ENCODE measurements at places on chromosomes 1 and 21. TPM values are rescaled to one million over a fixed set of nuclear protein-coding genes. Genes with fewer than 3 reads are reported as not detected.
A peak's percentile ranks its signal among the peaks of the same experiment; 100 is the strongest.

The FCN3 gene
- total RNA-seq: 10.5 TPM

The FMOD gene
- total RNA-seq: 79.6 TPM

The CR1 gene
- total RNA-seq: 14.7 TPM

The HTR1D gene
- total RNA-seq: not detected

The ASTN1 gene
- total RNA-seq: 1.5 TPM

The C1orf226 gene
- total RNA-seq: 13.8 TPM

GRCh38 chr1:93980320-93981273 is 71.4 kb upstream of the GCLM start:
- peaks cover 8% of the 10 kb centered on the region for H3K4me1 ChIP-seq
- peak overlapping the region; percentile 78 for H3K27ac ChIP-seq

DNA sequence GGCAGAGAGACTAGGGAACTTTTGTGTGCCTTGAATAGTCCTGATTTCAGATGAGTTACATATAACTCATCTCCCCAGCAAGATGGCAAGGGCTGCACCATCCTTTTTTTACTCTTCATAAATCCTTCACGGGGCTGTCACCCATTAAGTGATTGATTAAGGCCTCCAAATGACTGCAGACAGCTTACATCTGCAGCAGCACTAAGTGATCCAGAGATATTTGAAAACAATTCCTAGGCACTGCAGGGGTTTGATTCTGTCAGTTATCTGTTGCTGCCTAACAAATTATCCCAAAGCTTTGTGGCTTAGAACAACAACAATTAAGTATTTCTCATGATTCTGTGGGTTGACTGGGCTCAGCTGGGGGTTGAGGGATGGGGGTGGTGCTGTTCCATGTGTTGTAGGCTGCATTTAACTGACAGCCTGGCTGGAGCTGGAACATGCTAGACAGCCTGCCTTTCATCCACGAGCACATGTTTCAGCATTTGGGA is 19.3 kb downstream of the TEX38 start:
- H3K4me1 ChIP-seq: no peaks in the 10 kb centered on the region
- H3K27ac ChIP-seq: no peak overlapping the region
- peaks cover 12% of the 10 kb centered on the region for H3K36me3 ChIP-seq
- H3K4me3 ChIP-seq: no peak overlapping the region
- no peaks in the 10 kb centered on the region for H3K27me3 ChIP-seq

DNA sequence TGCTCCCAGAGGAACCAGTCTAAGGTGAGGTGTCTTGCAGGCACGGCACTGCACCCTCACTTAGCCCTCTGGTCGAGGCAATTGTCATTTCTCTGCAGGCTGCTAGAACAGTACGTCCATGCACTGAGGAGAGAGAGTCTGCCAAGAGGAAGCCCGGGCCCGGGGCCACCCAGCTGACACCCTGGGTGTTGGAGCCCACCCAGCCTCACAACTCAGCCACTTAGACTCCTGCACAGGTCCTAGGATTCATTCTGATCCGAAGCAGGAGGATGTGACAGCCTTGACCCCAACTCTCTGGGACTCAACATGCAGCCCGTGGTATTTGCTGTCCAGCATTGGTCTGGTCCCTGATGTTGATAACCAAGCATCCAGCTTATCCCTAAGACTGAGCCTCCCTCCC is 111.9 kb downstream of the ADSS2 start:
- DNase-seq: no peak
- H3K36me3 ChIP-seq: no peaks in the 10 kb centered on the region
- H3K4me1 ChIP-seq: no peaks in the 10 kb centered on the region
- no peak overlapping the region for H3K27ac ChIP-seq

GRCh38 chr21:36693489-36694030 is 5.4 kb upstream of the SIM2 start:
- no peaks in the 10 kb centered on the region for H3K4me1 ChIP-seq
- H3K36me3 ChIP-seq: no peaks in the 10 kb centered on the region
- H3K4me3 ChIP-seq: no peak overlapping the region
- peaks cover 9% of the 10 kb centered on the region for H3K27me3 ChIP-seq
- no peak for DNase-seq

GRCh38 chr1:149979972-149980540 is 30.5 kb downstream of the OTUD7B start:
- no peak overlapping the region for H3K4me3 ChIP-seq
- H3K4me1 ChIP-seq: peaks cover 3% of the 10 kb centered on the region
- no peak for DNase-seq
- no peak overlapping the region for H3K27ac ChIP-seq

DNA sequence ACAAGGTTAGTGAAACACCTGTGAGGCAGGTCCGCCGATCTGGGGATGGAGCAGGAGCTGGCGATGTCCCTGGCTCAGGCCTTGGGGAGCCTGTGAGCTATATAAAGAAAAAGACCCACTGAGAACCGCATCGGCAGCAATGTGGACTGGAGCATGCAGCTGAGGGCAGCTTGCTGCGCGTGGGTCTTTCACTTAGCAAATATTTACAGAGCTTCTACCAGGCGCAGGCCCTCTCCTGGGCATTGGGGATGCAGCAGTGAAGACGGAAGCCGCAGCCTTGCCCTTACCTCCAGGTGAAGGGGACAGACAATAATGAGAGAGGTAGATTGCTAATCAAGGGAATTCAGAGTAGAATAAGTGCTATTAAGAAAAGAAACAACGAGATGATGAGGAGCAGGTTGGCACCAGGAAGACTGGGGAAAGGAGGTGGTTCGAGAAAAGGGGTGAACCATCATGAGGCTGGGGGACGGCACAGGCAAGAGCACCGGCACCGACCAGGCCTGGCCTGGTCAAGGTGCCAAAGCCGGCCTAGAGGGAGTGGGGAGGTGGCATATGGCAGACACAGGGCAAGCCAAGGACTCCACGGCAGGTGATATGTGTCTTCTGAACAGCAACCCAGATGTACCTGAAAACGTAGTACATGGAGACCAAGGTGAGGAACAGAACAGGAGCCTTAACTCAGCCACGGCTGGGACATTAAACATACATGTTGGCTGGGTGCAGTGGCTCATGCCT is 60.7 kb upstream of the PAX7 start:
- H3K27ac ChIP-seq: no peak overlapping the region
- H3K27me3 ChIP-seq: peaks cover 11% of the 10 kb centered on the region
- no peak for DNase-seq
- H3K4me1 ChIP-seq: no peaks in the 10 kb centered on the region
- no peak overlapping the region for H3K4me3 ChIP-seq

DNA sequence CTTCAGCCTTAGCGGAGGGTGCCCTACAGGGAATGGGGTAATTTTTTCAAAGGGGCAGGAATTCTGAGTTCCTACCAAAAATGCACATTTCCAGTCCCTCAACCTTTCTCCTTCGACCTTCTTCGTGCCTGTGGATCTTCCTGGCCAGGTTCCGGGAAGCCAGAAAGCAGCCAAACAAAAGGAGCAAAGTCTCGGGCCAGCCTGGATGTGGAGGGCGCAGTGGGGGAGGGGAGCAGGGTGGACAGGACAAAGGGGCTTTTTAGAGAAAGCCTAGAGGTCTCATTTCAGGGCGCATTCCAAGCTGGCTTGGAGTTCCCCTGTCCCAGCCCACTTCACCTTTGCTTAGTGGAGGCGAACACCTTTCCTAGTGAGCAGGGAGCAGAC is 2.9 kb upstream of the INAVA start:
- no peaks in the 10 kb centered on the region for H3K36me3 ChIP-seq
- H3K4me1 ChIP-seq: no peaks in the 10 kb centered on the region
- H3K27me3 ChIP-seq: no peaks in the 10 kb centered on the region
